ENCODE measurements at places on chromosomes 2 and 18.

DNA sequence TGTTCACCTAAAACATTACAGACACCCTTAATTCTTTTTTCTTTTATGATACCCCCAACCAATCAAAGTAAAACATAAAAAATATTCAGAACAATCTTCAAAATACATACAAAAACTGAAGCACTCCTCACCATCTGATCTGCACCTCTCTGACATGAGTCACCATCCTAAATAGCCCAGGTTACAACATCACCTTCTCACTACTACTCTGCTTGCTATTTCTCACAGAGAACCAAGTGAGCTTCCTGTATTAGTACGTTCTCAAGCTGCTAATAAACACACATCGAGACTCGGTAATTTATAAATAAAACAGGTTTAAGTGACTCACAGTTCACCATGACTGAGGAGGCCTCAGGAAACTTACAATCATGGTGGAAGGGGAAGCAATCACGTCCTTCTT is 183.5 kb downstream of the CBLN2 start:
- DNase-seq, result no peak

DNA sequence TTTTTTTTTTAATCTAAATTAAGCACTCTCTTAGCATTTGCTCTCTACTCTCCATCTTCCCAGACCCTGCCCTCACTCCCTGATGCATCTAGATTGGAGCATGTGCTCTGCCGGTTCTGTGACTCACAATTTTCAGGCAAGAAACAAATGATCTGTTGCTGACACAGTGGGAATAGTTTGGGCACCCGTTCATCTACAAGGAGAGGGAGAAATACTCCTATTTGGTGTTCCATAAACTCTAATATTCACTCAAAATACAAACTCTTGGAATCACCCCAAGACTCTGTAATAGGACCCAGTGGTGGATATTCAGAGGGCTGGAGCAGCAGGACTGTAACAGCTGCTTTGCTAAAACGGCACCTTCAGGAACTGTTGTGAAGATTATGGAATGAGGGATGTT is 37.1 kb upstream of the LINC00305 start:
- DNase-seq, result peak; percentile 37

GRCh38 chr18:69752737-69753380 is 194.8 kb downstream of the CD226 start:
- no peak for DNase-seq

- DNase-seq, result peak; percentile 77
Measured at GRCh38 chr18:46480226-46480625, 176.8 kb downstream of the LOXHD1 start.

GRCh38 chr2:38702413-38702812 is 36.5 kb downstream of the GALM start:
- DNase-seq, result peak; percentile 24

All from tongue (tissue), 3 donors.